Inflammatory macrophage treated with lipopolysaccharide for 4 hours (primary cell): ENCODE measurements at places on chromosomes 5 and 9.
A peak's percentile ranks its signal among the peaks of the same experiment; 100 is the strongest.

GRCh38 chr9:80359941-80360881, 788.4 kb downstream of the TLE4 start:
- no peak for DNase-seq

- no peak for DNase-seq
These were observed 116.4 kb upstream of the FST start for GRCh38 chr5:53364061-53364460.

GRCh38 chr5:65198456-65199120, 283.1 kb downstream of the ADAMTS6 start:
- no peak for DNase-seq

DNA sequence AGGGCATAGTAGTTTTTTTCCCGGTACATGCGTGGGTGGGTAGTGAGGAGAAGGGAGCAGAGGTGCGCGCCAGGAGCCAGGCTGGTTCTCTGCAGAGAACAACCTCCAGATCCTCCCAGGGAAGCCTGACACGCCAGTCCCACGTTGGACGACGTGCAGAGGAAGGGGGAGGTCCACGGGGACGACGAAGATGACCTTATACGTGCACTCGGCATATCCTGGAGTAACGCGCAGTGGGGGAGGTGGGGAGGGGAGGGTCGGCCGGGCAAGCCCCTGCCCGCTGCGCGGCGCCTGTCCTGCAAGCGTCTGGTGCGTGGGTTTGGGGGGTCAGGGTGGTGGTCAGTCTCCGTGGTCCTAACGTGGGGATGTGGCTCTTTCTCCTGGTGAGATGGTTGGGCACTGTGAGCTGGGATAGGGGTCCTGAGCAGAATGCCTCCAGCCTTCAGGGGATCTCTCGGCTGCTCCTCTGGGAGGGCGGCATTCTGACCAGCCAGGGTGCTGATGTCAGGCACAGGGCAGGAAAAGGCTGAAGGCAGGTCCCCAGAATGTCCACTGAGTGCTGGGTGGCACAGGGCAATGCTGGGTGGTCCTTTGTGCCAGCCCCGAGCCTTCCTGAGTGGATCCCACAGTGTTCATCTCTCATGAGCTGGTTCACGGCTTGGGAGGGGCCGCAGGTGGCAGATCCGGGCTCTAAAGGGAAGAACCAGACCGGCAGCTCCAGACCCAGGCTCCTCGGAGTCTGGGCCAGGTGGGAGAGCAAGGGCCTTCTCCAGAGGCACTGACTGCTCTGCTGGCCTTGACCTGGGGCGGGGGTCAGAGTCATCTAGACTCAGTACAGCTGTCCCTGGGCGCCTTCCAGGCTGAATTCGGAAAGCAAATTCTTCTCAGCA, 10.5 kb upstream of the SCGB3A1 start:
- DNase-seq, result no peak

- DNase-seq, result no peak
These were observed 3.9 kb upstream of the CAST start for GRCh38 chr5:96658272-96658671.

DNA sequence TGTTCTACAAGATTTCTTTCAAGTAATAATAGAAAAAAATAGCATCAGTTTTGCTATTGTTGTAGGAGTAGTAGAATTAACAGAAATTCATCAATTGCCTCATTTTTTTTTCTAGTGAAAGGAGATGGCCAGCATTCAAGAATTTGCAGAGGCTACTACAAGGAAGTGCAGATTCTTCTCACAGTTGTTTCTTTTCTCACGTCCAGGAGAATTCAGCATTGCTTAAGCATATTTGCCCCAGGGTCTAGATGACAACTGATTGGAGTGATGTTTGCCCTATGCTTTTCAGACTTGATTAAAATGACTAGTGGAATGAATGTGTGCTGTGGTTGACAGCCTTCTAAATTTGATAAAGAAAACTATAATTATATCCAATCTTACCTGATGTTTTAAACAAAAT, 46.6 kb upstream of the SLC12A2 start:
- DNase-seq, result no peak

DNA sequence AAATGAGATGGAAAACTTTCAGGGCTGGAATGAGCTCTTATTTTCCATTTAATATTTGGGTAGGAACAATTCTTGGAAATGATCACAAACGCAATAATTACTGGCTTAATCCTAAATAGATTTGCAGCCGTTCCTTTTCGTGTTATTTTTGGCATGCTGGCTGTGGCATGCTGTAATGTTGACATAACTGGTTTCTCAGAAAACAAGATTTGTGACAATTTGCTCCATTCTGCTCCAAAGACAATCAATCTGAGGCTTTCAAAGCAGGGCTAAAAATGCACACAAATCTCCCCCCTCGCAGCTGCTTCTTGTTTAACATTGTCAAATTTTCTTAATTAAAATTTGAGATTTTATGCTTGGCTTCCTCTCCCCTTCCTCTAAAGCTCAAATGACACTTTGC, 151.2 kb downstream of the TTC39B start:
- no peak for DNase-seq

DNA sequence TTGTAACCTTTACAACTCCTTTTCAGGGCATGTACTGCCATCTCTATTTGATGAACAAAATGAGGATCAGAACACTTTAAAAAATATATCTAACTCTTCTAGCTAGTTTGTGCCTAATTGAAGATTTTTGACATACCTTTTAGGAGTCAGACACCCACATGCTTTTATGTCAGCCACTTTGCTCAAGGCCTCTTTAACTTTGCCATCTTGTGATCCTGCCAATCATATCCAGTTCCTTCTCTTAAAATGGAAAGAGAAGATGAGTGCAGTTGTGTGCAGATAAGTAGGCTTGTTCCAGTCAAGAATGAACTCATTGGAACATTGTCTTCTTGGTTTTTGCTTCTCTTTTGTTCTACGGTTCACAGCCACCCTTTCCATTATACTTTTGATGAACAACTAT, 425.6 kb upstream of the TNC start:
- no peak for DNase-seq

GRCh38 chr5:76781775-76782174, 37.1 kb upstream of the F2RL1 start:
- no peak for DNase-seq

- DNase-seq, result no peak
These were observed 74.1 kb upstream of the TMED7 start for GRCh38 chr5:115699967-115700366.

- DNase-seq, result peak; percentile 74
These were observed 165.2 kb downstream of the TMEM38B start for GRCh38 chr9:105859428-105860091.

DNA sequence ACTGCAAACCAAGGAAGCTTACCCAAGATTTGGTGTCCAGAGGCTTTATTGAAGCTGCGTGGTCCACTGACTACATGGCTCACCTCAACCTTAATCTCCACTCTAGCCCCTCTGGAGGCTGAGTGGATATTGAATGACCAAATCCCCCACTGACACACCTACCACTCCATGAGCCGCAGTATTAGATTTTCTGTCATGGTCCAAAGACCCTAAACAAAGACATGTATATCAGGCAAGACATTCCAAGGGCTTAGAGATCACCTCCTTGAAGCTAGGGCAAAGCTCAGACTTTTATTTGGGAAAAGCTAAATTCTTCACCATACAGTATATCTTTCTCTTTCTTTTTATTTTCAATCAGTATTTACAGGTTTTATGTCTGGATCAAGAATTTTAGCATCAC, 346.2 kb upstream of the CTNND2 start:
- no peak for DNase-seq

DNA sequence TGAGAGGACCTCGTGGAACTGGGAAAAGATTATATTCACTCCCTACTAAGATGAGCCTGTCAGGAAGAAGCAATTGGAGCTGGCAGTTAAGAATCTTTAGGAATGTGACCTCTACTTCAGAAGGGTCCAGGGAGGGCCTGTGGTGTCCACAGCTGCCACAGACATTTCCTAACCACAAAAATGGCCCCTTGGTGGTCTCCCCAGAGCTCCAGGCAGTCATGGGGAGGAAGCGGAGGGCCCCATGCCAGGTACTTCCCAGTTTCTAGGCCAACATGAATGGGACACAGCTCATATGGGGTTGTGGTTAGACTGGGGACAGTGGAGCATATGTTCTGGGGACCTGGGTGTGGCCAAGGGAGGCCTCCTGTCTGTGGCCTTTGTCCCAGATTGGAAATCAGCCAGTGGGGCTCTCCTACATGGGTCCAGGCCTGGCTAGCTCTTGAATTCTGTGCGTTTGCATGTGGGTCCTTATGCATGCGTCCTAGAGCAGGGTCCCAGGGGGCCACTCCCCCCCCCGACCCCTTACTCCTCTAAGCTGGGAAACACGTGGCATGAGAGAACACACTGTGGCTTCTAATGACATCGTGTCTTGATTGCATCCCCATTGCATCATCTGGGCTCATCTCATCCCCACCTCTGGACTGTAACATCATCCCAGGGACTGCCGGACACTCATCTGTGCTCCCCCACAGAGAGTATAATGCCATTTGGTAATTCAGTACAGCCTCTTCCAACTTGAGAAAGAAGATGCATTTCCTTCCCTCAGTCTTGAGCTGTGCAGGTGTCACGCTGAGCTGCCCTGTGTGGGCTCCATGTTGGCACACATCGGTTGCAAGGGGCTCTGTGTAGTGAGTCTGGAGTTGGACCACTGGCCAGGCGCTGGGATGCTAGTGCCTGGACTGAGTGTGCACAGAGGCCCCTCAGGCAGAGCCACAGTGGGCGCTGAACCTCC, 31.3 kb downstream of the IRF1 start:
- peak; percentile 79 for DNase-seq

- no peak for DNase-seq
These were observed 50.3 kb upstream of the TGFBR1 start for GRCh38 chr9:99054581-99054980.

- DNase-seq, result no peak
These were observed 55.0 kb downstream of the ZNF618 start for GRCh38 chr9:113931140-113931539.

GRCh38 chr5:171055875-171056454, 194.1 kb downstream of the RANBP17 start:
- no peak for DNase-seq

GRCh38 chr5:50863534-50864170, 197.2 kb downstream of the PARP8 start:
- DNase-seq, result no peak

- no peak for DNase-seq
These were observed 164.5 kb downstream of the MED27 start for GRCh38 chr9:131915181-131915580.

- no peak for DNase-seq
These were observed 358.2 kb upstream of the TLE4 start for GRCh38 chr9:79213417-79214125.

DNA sequence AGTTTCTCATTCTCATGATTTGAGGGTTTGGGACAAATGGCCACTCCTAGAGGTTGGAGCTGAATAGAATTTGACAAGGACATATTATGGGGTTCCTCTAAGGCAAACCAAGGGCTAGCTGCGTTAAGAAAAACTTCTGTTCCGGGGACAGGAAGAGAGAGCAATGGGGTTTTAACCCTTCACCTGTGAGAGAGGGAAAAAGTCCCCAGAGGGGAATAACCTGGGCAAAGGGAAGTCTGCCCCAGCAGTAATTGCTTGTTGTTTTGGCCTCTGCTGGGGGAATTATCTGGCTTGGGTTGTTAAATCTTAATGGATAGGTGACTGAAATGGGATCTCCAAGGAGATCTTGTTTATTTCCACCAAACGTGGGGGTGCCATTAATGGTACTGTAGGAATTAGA, 110.1 kb upstream of the MOCS2 start:
- no peak for DNase-seq

DNA sequence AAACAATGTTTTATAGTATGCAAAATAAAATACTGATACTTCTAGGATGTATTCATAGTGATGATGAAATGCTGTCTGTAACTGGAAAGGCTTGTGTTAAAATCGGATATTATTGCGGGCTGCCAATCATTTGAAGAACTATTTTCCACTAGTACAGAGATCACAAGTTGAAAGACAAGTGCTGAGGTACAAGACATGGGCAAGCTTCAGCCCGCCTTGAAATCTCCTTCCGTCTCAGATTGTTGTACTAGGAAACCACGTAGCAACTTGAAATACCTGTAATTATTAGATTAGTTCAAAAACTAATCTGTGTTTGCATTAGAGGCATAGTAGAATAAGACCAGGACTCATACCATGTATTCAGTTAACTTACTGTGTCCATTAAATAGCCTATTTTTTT, 218.2 kb downstream of the ARHGEF28 start:
- no peak for DNase-seq

DNA sequence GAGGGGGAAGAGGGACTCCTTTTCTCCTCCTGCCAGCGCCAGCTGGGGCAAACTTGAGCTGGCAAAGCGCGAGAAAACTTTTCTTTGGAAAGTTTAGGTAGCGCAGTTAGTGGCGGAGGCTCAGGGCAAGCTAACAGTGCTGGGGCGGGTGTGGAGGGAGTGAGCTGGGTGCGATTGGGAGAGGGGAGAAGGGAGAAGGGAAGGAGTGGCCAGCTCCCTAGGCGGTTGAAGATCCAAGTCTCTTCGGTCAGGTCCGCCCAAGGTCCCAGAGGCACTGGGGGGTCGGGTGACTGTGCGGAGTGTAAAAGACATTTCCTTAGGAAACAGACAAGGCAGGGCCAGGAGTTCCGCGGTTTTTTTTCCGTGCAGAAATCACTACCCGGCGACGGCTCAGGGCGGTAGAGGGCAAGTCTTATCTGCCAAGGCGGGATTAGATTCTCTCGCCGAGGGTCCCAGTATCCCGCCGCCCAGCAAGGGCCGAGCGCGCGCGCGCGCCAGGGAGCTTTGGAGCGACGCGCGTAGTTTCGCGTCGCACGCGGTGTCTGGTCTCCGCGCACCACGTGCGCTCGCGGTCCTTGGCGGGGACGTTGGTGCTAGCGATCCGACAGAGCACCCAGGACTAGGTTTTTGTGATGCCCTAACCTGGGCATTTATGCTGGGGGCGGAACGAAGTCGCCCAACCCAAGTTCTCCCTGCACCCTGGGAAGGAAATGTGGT, 33.6 kb upstream of the NFIB start:
- no peak for DNase-seq

DNA sequence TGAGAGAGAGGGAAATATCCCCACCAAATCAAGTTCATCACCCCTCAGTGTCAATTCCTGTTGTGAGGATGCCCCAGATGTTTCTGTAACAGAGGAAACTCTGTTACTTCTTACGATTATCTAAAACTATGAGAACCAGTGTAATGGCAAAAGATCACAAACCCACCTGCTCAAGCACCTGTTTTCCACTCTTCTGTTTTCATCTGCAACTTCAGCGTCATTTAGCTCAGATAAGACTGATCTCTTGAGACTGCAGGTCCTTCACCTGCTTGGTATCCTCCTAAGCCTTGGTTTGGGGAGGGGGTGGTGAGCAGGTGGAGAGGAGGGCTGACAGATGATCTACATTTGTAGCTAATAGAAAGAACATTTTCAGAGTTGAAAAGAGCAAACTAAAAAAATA, 229.3 kb downstream of the SLF1 start:
- DNase-seq, result no peak

- peak; percentile 96 for DNase-seq
These were observed at the start of gene TNFSF15 for GRCh38 chr9:114805670-114806525. TNFSF15 (minus strand) TSS chr9:114806039; CDS start chr9:114806012, 27 bp downstream.
